ENCODE measurements at places on chromosomes 5 and 9. TPM values are rescaled to one million over a fixed set of nuclear protein-coding genes. Genes with fewer than 3 reads are reported as not detected.

RGS7BP gene
- not detected for total RNA-seq

CDH10 gene
- total RNA-seq: 0.33 TPM

DAB2 gene
- 0.68 TPM for total RNA-seq

FAM81B gene
- not detected for total RNA-seq

- H3K27me3 ChIP-seq: no peaks in the 10 kb centered on the region
- peaks cover 18% of the 10 kb centered on the region for H3K4me1 ChIP-seq
- peaks cover 18% of the 10 kb centered on the region for H3K36me3 ChIP-seq
- no peak for DNase-seq
These were observed 3.6 kb downstream of the FGF18 start for GRCh38 chr5:171422902-171423663.

GRCh38 chr9:116626762-116627161 is 60.3 kb upstream of the TRIM32 start:
- H3K27me3 ChIP-seq: no peaks in the 10 kb centered on the region
- no peaks in the 10 kb centered on the region for H3K36me3 ChIP-seq
- no peak for DNase-seq
- no peak overlapping the region for H3K4me3 ChIP-seq
- H3K4me1 ChIP-seq: no peaks in the 10 kb centered on the region

DNA sequence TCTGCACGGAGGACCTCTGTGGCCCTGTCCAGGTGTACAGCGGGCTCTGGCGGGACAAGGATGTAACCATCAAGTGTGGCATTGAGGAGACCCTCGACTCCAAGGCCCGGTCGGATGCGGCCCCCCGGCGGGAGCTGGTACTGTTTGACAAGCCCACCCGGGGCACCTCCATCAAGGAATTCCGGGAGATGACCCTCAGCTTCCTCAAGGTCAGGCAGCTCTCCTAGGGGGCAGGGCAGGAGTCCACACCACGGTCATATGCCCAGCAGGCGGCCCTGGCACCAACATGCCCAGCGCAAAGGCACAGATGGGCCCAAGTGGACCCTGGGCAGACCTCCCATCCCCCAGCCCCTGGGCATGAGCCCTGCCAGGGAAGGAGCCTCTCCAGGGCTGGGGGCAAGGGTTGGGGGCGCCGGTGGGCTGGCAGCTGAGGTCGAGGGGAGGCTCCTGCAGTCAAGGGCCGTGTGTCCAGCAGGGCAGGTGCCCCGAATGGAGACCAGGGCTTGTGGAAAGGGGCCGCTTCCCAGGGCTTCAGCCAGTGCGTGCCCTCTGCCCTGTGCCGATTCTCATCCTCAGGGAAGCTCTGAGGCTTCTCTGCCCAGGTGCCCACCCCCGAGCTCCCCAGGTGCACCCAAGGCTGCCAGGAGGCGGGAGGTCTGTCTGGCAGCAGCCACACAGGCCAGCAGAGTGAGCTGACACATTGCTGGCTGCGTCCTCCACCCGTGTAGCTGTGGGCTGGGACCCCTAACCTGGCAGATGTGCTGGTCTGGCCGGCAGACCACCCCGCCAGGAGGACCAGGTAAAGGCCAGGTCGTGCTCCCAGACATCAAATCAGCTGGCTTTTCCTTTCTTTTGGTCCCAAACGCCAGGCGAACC is 10.0 kb downstream of the DIPK1B start:
- H3K27ac ChIP-seq: no peak overlapping the region
- H3K4me1 ChIP-seq: peaks cover 25% of the 10 kb centered on the region
- H3K36me3 ChIP-seq: peaks cover 71% of the 10 kb centered on the region
- no peak for DNase-seq
- no peak overlapping the region for H3K4me3 ChIP-seq

DNA sequence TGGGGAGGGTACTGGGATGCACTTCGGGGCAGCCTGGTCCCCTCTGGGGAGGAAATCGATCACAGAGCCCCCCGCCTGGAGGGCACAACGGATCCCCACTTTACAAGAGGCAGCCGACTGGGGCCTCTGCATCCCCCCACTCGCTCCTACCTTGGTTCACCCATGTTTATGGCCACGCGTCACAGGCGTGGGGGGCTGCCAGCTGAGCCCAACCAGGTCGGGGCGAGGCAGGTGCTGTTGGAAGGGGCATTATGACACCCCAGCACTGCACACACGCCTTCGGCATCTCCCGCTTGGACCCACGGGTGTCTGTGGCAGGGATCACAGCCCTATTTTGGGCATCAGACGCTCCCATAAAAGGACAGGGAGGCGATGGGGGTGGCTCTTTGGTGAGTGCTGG is 14.6 kb downstream of the SOHLH1 start:
- H3K36me3 ChIP-seq: no peaks in the 10 kb centered on the region
- H3K27me3 ChIP-seq: no peaks in the 10 kb centered on the region
- no peak for DNase-seq

- H3K36me3 ChIP-seq: peaks cover 57% of the 10 kb centered on the region
- no peak for DNase-seq
- H3K4me1 ChIP-seq: peaks cover 8% of the 10 kb centered on the region
- H3K4me3 ChIP-seq: no peak overlapping the region
These were observed 24.8 kb upstream of the TERT start for GRCh38 chr5:1319436-1320256.
